NCI-H1417 treated with DMSO at 0.1 percent for 48 hours (cell line): ENCODE measurements at places on chromosomes 3 and 15.

DNA sequence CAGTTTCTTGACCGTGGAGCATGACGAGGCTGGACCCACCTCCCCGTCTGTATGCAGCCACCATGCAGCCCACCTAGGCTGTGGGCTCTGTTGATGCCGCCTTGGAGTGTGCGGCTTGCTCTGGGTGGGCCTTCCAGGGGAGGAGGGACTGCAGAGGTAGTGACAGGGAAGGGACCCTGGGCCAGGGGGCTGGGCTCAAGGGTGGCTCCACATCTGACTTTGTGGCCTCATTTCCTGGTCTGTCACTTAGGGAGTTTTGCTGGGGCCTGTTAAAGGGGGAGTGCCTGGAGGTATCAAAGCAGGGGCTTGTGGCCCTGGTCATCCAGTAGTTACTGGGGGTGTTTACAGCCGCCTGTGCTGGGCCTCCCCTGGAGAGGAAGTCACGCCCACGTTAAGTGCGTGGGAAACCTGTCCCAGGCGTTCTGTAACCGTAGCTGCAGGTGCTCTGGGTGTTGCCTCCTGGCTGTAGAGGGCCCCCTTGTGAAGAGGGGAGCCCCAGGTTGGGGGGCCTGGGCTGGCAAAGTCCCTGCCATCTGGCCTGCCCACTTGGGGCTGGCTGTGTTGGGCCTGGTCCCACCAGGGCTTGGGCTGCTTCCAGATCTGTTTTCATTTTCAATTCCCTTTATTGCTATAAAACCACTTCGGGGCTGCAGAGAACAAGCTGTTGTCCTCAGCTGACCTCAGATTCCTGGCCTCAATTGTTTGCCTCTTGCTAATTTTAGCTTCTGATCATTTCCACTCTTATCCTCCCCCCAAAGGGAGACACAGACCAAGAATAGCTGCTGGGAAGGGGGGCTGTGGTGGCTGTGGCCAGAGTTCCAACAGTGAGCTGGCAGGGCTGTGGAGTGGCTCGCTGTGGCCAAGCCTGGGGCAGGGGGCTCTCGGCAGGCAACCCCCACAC, 26.5 kb downstream of the KLF13 start:
- peak; percentile 38 for DNase-seq

GRCh38 chr3:51637941-51638471, 33.0 kb upstream of the TEX264 start:
- DNase-seq: no peak

DNA sequence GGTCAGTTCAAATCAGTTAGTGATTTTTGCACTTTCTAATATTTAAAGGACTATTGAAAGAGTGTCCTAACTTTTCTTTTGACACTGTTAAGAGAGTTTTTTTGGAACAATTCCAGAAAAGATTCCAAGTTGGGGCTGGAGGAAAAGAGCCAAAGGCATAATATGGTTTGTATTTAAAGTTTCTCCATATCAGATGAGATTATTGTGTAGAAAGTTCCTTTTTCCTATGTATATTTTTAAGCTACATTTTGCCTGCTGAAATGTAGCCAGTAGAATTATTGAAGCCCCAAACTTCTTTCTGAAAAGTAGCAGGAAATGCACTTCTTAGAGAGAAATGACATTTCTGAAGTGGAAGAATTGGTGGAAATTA, 136.5 kb upstream of the TSC22D2 start:
- no peak for DNase-seq

GRCh38 chr3:30616347-30617027, 10.1 kb downstream of the TGFBR2 start:
- no peak for DNase-seq

DNA sequence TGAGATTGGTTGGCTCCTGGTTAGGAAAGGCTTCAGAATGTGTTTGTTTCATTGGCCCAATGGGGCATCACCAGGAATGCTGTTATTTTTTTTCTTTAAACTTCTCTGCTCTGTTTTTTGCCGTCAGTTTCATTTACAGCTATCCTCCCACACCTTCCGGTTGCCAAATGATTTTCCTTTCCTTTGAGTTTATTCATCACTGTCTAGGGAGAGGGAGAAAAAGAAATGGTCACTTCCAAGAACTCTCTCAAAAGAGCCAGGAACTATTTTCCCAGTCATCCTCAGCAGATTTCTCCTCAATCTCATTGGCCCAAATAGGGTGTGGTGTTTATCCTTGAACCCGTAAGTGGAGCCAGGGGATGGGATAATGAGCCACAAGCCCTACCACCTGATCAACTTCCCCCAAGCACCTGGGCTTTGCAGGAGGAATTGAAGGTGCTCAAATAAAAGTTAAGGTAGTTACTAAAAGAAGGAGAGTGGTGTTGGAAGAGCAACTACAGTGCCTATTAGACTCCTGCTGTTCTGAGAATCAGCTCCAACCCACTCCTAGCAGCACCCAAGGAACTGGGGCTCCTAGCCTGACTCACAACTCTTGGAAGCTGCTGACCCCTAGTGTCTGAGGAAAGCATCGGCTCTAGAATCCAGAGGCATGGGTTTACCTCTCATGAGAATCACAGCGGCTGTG, 183.8 kb upstream of the IL12A start:
- peak; percentile 69 for DNase-seq

GRCh38 chr3:112111785-112112402, 21.2 kb downstream of the GCSAM start:
- no peak for DNase-seq

DNA sequence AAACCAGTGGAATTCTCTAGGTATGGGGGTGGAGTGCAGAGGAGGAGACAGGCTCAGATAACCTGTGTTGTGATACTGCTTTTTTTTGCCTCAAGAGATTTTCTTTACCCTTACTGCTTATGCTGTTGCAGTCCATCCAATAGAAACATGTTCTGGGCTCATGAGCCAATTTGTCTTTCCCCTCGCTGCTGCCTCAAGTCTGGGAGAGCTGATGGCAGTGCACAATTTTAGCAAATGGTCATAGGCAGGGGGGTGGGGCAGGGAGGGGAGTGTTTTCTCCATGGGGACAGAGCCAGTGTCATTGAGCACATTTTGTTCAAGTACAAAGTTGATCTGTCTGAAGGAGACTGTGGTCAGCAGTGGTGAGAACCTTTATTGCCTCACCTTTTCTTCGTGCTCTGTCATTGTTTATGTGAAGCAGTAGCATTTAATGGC, 134.9 kb downstream of the MBNL1 start:
- no peak for DNase-seq

DNA sequence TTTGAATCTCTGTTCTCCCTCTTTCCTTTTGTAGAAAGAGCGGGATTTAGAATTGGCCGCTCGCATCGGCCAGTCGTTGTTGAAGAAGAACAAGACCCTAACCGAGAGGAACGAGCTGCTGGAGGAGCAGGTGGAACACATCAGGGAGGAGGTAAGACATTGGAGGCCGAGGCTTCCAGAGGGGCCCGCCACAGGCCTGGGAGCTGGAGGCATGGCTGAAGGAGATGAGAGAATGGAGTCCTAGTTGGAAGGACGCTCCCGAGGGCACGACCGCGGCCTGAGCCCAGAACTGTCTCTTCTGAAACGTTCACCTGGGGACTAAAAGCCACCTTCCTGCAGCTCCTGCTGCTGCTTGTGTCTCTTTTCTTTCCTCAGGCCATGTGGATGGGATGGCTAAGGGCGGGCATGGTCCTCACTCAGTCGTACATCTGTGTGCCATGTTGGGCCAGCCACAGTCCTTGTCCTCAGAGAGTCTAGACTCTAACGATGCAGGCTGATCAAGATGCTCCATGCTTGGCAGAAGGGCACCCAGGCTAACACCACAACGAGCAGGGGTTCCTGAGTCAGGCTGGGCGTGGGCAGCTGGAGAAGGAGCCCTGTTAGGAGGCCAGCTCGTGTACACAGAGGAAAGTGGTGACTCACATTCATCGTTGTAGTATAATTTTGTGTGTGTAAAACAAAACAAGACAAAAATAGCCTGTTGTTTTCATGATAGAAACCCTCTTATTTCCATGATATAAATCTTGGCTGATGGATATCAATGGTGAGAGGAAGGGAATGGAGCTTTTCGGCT, 81.1 kb downstream of the CCK start:
- DNase-seq: no peak

DNA sequence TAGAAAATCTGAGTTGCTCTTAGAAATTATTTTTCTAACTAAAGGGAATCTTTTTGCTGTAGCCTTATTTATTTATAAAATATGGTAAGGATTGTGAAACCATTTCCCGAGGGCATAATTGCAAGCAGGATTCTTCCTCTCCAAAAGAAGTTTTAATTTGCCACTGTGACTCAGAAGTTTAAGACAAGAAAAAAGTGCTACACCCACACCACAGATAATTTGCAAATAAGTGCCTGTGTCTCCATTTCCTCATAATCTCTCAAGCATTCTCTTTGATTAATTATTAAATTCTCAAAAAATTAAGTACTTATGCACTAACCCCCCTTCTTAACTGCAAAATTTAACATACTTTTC, 43.6 kb downstream of the RASA2 start:
- DNase-seq: no peak

- no peak for DNase-seq
Observed at GRCh38 chr3:23735535-23736326, 70.0 kb upstream of the UBE2E1 start.

- no peak for DNase-seq
Observed at GRCh38 chr3:134901461-134901860, 106.4 kb downstream of the EPHB1 start.
